ENCODE measurements at places on chromosomes 13 and 19. TPM values are rescaled to one million over a fixed set of nuclear protein-coding genes. Genes with fewer than 3 reads are reported as not detected.

The PGLYRP1 gene
- total RNA-seq = not detected

DNA sequence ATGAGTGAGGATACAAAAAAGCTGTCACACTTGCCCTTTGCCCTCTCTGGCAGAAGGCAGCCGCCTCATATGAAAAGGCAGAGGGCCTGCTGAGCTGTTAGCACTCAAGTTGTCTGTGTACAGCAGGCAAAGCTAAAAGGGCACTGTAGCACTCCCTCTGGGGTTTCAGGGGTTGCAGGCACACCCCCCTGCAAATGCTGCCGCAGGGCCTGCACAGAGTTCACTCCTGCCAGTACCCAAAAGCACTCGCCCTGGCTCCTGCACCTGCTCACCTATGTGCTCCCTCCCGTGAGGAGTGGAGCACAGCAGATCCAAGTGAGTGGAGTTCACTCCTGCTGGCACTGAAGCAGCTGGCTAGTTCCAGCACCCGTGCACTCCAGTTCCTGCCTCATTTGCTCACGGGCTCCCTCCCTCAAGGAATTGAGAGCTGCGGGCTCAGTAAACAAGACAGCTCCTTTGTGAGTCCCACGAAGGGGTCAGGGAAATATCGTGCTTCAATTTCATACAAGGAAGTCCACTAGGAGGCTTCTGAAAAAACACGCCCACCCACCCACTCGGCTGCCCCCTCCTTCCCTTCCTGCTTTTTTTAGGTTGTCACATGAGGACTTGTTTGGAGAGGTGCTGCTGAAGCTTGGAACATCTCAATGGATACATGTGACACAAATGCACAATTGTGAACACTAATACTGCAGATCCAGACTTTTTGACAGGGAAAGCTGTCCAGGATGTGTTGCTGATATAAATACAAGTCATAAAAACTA, 9.9 kb upstream of the RCBTB2 start:
- DNase-seq = peak; percentile 41

DNA sequence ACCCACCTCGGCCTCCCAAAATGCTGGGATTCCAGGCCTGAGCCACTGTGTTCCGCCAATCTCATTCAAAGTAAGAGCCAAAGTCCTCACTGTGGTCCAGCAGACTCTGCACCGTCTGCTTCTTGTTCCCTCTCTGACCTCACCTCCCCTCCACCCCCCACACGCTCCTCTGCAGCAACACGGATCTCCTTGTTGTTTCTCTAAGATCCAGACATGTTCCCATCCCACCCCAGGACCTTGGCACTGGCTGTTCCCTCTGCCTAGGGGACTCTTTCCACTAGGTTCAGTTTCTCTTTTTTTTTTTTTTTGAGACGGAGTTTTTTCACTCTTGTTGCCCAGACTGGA, 38.4 kb downstream of the LTBP4 start:
- DNase-seq = no peak

DNA sequence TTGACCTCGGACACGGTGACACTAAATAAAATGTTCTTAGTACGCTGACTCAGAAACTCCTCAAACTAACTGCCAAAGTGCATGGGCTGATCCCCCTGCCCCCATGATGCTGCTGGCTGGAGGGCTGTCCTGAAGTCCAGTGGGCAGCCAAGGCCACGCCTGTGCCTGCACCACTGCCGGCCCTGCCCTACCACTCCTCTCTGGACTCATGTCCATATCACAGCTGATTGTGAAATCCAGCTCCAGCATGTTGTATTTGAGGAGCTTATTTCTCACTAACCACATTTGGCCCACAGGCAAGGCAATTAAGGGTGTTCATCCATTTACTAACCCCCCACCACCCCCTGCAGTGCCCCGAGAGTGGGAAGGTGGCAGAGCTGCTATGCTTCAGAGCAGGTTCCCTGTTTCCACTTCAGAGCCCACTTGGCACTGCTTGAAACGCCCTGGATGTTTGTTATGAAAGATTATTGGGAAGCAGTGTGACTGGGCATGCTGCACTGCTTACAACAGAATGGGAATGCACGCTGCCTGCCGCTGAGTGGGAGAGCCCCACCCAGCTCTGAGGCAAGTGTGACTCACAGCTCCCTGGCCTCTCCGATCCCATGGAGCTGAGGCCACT, 114.0 kb downstream of the UQCRFS1 start:
- no peak for DNase-seq

DNA sequence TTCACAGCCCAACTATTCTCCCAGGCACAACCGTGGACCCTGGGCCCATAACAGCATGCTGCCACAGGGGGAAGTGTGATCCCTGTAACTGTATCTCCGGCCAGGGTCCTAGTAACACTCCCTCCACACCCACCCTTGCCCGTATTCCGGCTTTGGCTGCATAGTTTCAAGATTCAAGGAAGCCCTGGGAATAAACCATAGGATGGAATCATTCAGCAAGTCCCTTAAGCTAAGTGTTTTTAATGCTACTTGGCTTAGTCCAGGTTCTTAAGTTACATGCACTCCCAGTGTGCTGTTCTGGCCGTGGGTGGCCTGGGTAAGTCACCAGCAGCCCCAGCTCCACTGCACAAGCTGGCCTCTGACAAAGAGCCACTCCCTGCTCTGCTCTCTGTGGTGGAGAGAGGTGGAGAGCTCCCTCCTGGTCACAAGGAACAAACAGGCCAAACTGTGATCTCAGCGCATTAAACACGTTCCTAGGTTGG, 532.4 kb upstream of the SGCG start:
- DNase-seq = peak; percentile 19

DNA sequence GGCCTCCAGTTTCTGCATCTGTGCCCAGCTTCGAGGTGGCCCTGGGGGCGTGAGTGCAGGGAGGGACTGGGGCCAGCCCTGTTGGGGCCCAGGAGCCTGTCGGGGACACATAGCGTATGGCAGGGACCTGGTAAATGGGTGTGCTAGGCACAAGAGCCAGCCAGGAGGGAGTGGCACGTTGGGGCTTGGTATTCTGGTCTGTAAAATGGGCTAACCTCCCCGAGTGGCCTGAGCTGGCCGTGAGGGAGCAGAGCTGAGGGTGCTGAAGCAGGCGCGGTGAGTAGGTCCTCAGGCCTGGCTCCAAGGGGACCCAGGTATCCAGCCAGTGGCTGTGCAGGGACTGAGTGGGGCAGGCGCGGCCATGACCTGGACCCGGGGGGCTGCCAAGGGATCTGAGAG, 4.3 kb downstream of the PTOV1 start:
- no peak for DNase-seq

- DNase-seq = no peak
Observed at GRCh38 chr13:23770973-23771372, 118.2 kb downstream of the MIPEP start.

DNA sequence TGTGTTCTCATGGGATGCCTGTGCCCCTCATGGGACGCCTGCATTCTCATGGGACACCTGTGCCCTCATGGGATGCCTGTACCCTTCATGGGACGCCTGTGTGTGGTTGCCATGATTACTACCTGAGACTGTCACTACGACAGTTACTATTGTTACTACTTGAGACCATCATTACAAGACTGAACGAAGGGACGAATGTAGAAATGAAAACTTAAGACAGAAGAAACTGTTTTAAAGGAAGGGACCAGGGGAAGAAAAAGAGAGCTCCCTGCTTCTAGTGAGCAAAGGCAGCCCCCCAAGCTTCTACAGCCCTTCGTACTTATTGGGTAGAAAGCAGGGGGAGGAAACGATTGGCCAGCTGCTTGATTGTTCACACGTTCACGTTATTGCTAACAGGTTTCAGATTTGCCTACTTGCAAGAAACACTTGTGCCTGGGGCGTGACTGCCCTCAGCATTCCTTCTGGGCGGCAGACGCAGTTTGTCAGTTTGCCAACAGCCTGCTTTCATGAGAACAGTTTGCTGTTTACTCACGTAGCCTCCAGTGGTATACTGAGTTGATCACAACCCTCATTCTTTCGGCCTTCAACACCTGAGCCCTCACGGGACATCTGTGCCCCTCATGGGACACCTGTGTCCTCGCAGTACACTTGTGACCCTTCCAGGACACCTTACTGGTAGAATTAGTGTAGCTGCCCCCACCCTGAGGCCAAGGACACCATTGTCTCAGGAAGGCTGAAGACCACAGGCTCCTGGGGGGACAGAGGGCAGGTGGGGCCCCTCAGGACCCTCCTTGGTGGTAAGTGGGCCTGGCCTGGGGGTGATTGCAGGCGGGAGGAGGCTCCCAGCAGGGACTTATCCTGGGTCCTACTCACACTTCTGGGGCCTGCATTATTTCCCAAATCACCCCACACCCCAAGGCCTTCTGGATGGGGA, 2.5 kb upstream of the S1PR4 start:
- no peak for DNase-seq

DNA sequence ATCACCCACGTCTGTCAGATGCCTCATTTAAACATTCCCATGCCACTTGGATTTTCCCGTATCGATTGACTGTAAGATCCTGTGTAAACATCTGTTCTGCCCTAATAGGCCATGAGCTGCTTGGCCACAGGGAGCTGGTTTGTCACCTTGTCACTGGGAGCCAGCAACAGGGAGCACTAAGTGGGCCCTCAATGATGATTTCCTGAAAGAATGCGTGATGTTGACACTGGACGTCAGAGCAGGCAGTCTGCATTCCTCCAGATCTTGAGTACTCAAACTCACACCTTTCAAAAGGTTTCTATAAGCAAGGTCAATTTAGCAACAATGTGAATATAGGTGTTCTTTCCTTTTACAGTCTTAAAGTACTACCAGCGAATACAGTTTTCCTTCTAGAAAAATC, 78.8 kb downstream of the TUBGCP3 start:
- no peak for DNase-seq

The N4BP2L1 gene
- 5.3 TPM for total RNA-seq

- no peak for DNase-seq
Observed at GRCh38 chr19:40681039-40681438, 9.4 kb downstream of the NUMBL start.

DNA sequence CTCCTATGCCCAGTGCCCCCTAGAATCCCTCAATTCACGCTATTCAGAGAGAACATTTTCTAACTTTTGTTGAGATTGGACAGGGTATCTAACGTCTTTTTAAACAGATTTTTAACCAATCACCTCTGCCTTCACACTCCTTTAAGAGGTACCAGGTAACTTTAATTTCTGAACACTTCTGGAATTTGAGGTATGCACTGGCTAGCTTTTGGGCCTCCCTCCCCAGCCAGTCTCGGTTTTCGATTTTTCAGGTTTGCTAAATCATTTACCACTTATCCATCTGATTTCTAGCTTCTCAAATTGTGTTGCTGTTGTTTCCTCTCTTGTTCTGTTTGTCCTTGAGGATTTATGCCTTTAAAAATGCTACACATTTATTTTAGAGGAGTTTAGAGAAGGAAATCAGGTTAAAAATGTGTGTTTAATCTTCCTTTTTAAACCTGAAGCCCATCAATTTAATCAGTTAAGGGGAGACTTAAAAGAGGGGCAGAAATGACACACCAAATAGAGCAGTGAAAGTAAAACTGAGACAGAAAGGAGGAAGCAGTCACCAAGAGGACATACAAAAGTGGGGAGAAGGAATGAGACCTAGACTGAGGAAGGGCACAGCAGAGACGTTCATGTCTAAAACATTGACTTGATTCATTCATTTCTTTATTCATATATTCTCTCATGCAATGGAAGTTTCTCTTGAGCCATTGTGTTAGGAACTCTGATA, 139.6 kb upstream of the HTR2A start:
- no peak for DNase-seq

DNA sequence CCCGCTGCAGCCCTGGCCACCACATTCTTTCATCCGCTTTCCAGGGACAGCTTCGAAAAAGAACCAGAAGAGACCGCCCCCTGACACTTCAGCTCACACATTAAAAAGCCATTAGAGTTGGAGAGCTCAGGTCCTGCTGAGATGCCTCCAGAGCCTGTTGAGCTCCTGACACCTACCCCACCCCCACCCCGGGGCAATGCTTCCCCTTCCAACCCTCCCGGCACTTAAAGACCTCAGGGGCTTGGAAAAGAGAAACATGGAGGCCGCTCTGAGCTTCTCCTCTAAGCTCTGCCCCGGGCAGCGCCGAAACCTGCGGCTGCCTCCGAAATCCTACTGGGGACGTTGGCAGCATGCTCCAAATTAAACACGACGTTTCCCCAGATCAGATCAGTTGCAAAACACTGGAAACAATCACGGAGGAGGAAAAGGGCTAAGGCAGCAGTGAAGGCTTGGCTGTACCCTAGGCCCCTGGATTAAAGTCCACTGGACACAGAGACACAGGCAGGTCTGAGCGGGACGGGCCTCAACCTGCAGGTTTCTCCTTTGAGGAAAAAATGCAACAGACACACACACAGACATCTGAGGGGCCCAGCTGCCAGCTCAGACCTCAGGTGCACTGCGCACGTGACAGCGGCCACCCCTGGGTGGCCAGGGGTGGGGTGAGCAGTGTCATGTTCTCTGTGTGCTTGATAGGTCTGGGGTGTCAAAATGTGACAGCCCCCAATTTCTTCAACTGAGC, 9.6 kb downstream of the SH3GL1 start:
- DNase-seq = peak; percentile 56

GRCh38 chr13:98927951-98928927, 49.6 kb downstream of the DOCK9 start:
- no peak for DNase-seq

DNA sequence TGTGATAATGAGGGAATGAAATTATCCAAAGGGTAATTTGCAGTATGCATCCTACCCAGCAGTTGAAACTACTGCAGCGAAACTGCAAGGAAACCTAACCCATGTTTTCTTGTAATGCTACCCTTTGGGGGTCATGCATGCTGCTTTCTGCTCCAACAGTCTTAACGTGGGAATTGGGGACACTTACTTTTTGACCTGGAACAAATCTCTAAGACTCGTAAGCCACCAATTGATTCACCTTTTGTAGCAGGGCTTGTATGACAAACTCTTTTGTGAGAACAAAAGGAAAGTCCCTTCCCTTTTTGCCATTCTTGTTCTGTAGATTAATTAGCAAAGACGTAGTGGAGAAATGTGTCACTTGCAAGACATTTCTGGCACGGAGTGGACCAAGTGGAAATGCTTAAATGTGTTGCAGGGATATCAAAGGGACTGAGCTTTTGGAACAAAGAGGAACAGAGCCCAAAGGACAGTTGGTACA, 27.4 kb downstream of the LRCH1 start:
- no peak for DNase-seq

GRCh38 chr19:14023404-14024235, 4.3 kb upstream of the RLN3 start:
- DNase-seq = peak; percentile 77

- DNase-seq = no peak
Observed at GRCh38 chr13:48828962-48829411, 146.7 kb upstream of the FNDC3A start.

The ZNF560 gene
- total RNA-seq = 5.8 TPM

The KLK8 gene
- total RNA-seq = 5.9 TPM

DNA sequence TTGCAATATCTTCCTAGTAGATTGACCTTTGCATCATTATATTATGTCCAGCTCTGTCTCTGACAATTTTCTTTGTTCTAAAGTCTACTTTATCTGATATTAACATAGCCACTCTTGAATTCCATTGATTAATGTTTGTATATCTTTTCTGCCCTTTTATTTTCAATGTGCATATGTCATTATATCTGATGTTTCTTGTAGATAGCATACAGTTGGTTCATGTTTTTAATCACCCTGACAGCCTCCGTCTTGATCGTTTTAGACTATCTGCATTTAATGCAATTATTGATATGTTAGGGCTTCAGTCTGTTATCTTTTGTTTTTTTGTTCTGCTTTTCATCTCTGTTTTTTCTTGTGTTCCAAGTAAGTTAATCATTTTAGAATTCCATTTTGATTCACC, 159.8 kb downstream of the ENOX1 start:
- DNase-seq = no peak

- no peak for DNase-seq
Observed at GRCh38 chr13:28273919-28274318, 135.6 kb downstream of the PAN3 start.

GRCh38 chr13:33351319-33351718, 65.8 kb upstream of the STARD13 start:
- DNase-seq = no peak

Measured in WTC11 (cell line).